ENCODE measurements at places on chromosomes 16 and 17.
A peak's percentile ranks its signal among the peaks of the same experiment; 100 is the strongest.

- no peak for DNase-seq
Measured at GRCh38 chr17:44499722-44500121, 3.5 kb downstream of the GPATCH8 start.

GRCh38 chr17:82000803-82001570, 21.7 kb downstream of the CENPX start:
- no peak for DNase-seq

DNA sequence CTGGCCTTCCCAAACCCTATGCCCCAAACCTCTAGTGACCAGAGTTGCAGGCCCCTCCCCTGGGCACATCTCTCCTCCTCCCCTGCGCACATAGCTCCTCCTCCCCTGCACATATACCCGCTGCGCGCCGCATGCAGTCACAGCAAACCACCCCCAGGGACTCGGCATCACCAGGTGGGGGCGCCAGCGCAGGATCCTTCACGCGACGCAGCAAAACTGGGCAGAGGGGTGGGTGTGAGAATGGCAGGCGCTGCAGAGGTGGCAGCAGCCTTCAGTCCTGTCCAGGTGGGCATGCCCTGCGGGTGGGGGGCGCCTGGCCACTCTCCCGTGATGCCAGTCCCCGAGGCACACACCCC, 5.6 kb downstream of the CORO6 start:
- DNase-seq, result no peak

GRCh38 chr17:64323774-64324173, 60.7 kb upstream of the TEX2 start:
- no peak for DNase-seq

- DNase-seq, result no peak
Measured at GRCh38 chr16:88927010-88927409, 50.0 kb downstream of the CBFA2T3 start.

DNA sequence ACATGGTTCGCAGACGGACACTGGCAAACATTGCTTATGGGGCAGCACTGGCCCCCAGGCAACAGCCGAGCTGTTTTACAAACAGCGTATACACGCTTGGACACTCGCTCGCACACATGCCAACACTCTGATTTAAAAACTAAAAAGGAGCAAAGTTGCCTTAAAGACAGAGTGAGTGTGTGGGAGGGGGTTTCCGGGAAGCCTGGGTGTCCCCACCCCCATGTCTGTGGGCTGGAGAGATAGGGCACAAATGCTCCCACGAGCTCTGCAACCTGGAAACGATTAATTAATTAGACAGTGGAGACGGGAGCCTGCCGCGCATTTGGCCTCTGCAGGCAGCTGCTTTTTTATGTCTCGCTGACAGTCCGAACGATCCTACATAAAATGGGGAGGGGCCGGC, 107.9 kb upstream of the ZNF469 start:
- no peak for DNase-seq

GRCh38 chr16:83854420-83854819, 44.5 kb upstream of the MLYCD start:
- no peak for DNase-seq

GRCh38 chr16:28543072-28543471, 4.3 kb upstream of the NUPR1 start:
- peak; percentile 90 for DNase-seq

Measured in LNCaP clone FGC (cell line).